ENCODE measurements at places on chromosomes 4 and X.

DNA sequence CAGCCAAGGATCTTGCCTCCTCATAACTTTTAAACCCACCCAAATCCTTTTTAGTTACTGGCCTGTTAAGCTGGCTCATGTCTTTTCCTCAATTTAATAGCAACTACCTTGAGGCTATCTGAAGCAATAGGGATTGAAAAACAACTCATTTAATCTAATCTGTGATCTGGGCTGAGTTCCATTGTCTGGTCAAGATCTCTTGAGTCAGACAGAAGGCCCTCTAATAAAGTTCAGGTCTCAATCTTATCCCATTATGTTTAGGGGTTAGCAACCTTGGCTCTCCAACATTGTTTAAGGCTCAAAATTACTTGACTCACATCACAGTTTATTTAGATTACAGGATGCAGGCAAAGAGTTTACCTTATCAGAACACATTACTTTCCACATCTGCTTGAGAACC, 436.1 kb downstream of the ANKRD50 start:
- no peak for DNase-seq

DNA sequence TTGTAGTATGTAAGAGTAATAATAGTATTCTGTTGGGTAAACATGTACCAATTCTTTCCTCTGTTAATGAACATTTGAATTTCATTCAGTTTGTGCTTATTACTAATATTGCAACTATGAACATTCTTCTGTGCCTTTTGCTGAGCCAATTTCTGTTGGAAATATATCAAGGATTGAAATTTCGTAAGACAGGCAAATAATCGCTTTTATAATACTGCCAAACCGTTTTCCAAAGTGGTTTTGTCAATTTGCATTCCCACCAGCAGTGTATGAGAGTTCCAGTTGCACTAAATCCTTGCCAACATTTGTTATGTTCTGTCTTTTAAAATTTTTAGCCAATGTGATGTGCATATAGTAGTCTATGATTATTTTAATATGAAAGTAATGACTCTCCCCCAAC, 38.6 kb downstream of the MAGEB17 start:
- no peak for DNase-seq

DNA sequence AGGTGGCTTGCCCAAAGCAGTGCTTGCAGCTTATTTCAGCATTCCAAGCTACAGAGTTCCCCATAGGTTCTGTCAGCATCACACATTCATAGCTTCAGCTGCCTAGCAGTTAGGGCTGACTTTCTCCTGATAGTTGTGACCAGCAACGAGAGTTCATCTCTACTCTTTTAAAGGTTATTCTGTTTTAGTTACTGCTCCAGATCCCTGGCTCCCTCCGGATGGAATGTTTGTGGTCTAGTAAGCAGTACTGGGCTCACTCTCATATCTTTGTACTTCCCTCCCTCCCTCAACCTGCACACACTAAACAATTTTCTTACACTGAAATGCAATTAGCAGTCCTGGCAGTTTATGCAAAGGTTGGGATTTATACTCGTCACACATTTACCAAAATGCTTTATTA, 43.9 kb downstream of the PTTG2 start:
- DNase-seq, result no peak

- DNase-seq, result no peak
These were observed 18.3 kb downstream of the FBXL5 start for GRCh38 chr4:15636818-15637217.

GRCh38 chrX:71181558-71181909, 36.9 kb downstream of the NLGN3 start:
- DNase-seq, result no peak

- no peak for DNase-seq
These were observed 12.7 kb upstream of the STARD8 start for GRCh38 chrX:68634649-68635227.

DNA sequence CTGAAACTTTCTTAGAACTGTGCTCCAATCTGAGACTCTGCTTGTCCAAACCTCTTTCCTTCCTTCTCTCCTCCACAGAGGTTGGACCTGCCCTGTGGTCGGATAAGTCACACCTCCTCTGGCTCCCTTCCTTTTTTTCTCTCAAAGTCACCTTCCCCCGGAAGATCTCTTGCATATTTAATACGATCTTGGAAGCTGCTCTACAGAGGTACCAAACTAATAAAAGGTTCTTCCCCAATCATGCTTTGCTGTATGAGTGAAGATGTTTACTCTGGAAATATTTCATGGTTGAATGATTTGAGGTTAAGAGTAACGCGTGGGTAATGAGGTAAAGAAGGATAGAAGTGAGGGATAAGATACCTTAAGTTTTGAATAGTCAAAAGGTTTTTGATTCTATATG, 166.0 kb downstream of the ATG4A start:
- DNase-seq, result no peak

GRCh38 chr4:41857226-41857641, 78.0 kb upstream of the TMEM33 start:
- no peak for DNase-seq

DNA sequence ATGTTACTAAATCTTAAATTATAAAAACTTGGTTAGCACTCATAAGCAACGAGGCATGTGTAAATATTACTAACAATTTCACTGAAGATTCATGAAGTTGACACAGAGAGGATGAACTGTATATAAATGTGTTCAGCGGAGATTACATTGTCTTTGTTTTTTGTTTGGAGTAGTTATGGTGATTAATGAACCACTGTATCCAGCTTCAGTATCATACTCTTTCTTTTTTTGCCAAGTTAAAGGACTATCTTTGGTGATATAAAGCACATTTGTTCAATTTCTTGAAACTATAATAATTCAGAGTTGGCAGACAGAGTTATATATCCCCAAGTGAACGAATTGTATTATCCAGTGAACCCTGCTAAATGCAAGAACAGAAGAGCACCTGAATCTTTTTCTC, 497.6 kb downstream of the CCSER1 start:
- DNase-seq, result no peak

DNA sequence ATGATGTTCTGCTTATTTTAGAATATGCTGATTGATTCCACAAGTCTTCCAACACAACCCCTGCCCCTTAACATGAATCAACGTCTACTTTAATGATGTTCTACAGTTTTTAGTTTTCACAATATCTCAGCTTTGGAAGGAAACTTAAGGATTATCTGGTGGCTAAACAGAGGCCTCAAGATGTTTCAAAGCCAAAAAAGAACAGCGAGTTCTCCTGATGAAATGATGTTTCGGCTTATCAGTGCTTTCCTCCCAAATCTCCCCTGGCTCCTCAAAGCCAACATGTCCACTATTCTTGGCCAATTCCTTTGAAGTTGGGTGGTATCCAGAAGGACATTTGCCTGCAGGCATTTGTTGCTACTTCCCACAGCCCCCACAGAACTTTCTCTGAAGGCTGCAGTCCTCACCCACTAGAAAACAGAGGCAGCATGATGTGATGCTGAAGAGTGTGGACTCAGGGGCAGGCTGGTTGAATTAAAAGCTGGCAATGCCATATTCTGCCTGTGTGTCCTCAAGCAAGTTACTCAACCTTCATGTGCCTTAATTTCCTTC, 87.3 kb downstream of the ADGRG4 start:
- no peak for DNase-seq

GRCh38 chr4:125070861-125071260, 243.9 kb upstream of the FAT4 start:
- no peak for DNase-seq

DNA sequence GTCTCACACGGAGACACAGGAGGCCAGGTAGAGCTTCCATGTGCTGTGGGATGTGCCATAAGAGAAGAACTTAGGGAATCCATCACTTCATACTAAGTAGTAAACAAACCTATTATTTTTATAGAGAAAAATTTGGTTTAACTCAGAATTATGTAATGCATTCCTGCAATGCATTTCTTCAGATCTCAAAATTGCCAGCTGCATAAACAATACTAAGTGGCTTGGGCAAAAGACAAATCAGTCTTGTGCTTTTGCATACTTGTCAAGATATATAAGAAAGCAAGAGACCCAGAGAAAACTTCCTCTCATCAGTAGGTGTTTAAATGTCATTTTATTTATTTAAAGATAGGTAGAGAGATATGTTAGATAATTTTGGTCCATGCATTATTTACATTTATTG, 382.1 kb upstream of the CTSO start:
- no peak for DNase-seq

- DNase-seq, result no peak
These were observed 716.6 kb downstream of the KLHL13 start for GRCh38 chrX:117400005-117400404.

DNA sequence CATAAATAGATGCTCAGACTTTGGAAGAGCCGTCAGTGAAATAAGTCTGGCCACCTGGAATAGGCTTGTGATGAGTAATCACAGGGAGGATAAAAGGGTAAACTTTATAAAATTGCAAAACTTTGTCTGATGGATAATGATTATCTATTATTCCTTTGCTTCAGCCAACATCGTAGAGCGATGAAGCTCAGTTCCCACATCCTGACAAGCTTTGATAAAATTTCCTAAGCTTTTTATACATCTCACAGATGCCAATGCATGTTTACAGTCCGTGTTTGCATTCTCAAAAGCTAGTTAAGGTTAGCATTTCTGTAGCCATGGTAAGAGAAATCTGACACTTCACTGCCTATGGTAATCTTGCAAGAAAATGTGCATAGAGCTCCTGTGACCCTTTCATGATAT, 15.4 kb upstream of the UGDH start:
- no peak for DNase-seq

- no peak for DNase-seq
These were observed 119.8 kb downstream of the PPARGC1A start for GRCh38 chr4:23770011-23770410.

- DNase-seq, result peak; percentile 44
These were observed 1408.9 kb upstream of the PCDH7 start for GRCh38 chr4:29311247-29311646.

DNA sequence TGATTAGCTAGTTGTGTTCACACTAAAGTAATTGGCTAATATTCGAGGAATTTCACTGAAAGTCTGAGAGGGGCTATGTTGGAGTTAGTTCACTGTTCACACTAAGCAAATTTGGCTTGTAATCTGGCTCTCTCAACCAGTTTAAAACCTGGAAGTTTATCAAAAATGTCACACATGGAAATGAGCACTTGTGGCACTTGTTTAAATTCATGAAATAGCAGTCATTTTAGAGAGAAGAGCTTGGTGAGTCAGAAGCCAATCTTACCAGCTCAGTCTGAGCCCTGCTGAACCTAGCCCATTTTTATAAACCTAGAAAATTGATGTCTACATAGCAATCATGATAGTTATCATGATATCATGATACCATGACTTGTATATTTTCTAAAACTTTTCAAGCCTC, 90.7 kb upstream of the JADE1 start:
- DNase-seq, result no peak

DNA sequence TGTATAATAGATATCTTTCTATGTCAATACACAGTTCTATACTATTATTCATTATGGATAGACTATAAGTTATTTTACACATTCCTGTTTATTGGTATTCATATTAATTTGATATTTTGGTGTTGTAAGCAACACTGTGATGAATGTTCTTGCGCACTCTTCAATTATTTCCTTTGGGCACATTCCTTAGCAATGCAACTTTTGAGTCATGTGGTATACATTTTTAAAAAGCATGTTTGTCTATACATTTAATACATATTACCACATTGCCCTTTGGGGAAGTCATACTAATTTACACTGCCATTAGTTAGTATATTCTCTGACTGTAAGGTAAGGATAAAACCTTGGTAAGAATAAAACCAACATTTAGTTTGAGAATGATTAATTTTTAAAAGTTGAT, 21.0 kb downstream of the FRAS1 start:
- DNase-seq, result no peak

GRCh38 chr4:163858515-163858914, 364.0 kb downstream of the TMA16 start:
- DNase-seq, result no peak

DNA sequence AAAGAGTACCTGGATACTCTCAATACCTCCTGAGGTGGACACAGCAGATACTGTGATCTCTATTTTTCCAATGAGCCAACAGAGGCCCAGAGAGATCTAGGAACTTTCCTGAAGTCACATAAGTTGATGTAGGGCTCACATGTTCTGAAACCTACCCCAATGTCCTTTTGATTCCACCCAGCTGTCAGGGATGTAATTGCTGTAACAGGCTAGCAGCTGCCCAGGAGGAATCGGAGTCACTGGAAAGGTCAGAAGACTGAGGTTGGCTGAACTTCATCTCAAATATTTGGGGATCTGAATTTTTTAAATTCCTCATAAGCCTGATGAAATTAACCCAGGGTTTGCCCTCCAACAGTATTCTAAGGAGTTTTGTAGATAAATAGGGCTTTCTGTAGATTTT, 52.5 kb upstream of the PROM1 start:
- DNase-seq, result no peak

- DNase-seq, result peak; percentile 82
These were observed 1.3 kb upstream of the EOLA1 start for GRCh38 chrX:149539283-149540130.

GRCh38 chr4:65943076-65943475, 272.8 kb upstream of the EPHA5 start:
- DNase-seq, result peak; percentile 45

All from skeletal muscle cell (primary cell).